Activated CD8-positive, alpha-beta T cell treated with anti-CD3 and anti-CD28 coated beads for 36 hours (primary cell): ENCODE measurements at places on chromosomes 12 and 14.

DNA sequence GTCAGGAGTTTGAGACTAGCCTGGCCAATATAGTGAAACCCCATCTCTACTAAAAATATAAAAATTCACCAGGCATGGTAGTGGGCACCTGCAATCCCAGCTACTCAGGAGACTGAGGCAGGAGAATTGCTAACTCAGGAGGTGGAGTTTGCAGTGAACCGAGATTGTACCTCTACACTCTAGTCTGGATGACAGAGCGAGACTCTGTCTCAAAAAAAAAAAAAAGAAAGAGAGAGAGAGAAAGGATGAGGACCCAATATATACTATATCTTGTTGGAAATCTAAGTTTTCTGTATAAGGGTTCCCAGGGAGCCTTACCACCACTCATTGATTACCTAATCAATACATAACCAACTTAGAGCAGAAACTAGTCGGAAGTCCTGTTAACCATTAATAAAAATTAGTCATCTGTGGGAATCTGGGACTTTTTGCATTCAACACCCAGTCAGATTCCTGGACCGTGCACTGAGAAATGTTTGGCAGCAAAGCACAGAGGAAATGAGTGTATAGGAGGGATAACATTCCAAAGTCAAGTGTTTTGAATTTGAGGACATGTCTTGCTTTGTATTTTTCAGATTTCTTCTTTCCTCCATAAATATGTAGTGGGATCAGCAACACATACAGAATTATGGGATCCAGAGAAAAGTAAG lies 44.8 kb upstream of the NR2C1 start:
- no peaks in the 10 kb centered on the region for H3K27me3 ChIP-seq
- H3K4me3 ChIP-seq, result no peak overlapping the region
- H3K36me3 ChIP-seq, result no peaks in the 10 kb centered on the region
- H3K4me1 ChIP-seq, result no peaks in the 10 kb centered on the region
- H3K27ac ChIP-seq, result no peak overlapping the region

GRCh38 chr14:94110552-94111181 lies at the start of gene IFI27:
Gene IFI27, plus strand, starts transcription at chr14:94110736.
- no peak within 1 kb of the TSS for H3K27ac ChIP-seq
- no peaks in the 10 kb centered on the region for H3K36me3 ChIP-seq
- H3K4me1 ChIP-seq, result no peaks in the 10 kb centered on the region
- no peak within 1 kb of the TSS for H3K4me3 ChIP-seq

GRCh38 chr12:1864456-1864855 lies 44.1 kb downstream of the LRTM2 start:
- DNase-seq, result no peak
- H3K4me3 ChIP-seq, result no peak overlapping the region
- H3K27ac ChIP-seq, result no peak overlapping the region
- H3K36me3 ChIP-seq, result no peaks in the 10 kb centered on the region
- H3K4me1 ChIP-seq, result no peaks in the 10 kb centered on the region

- no peak for DNase-seq
- H3K27me3 ChIP-seq, result no peaks in the 10 kb centered on the region
- no peaks in the 10 kb centered on the region for H3K36me3 ChIP-seq
- H3K4me3 ChIP-seq, result no peak overlapping the region
- no peak overlapping the region for H3K27ac ChIP-seq
- H3K4me1 ChIP-seq, result no peaks in the 10 kb centered on the region
These were observed 152.3 kb downstream of the DIO2 start for GRCh38 chr14:80059041-80059440.

GRCh38 chr14:46250113-46250703 lies 401.4 kb downstream of the RPL10L start:
- no peak for DNase-seq
- no peak overlapping the region for H3K27ac ChIP-seq
- H3K4me3 ChIP-seq, result no peak overlapping the region
- no peaks in the 10 kb centered on the region for H3K36me3 ChIP-seq
- no peaks in the 10 kb centered on the region for H3K27me3 ChIP-seq
- H3K4me1 ChIP-seq, result no peaks in the 10 kb centered on the region
